GM23338 (cell line): ENCODE measurements at places on chromosomes 7 and 10. TPM values are rescaled to one million over a fixed set of nuclear protein-coding genes. Genes with fewer than 3 reads are reported as not detected.
A peak's percentile ranks its signal among the peaks of the same experiment; 100 is the strongest.

GRCh38 chr10:77377678-77378352 lies 259.8 kb downstream of the KCNMA1 start:
- DNase-seq = peak; percentile 34

- DNase-seq = no peak
These were observed 50.9 kb downstream of the ICA1 start for GRCh38 chr7:8210845-8211724.

The CCDC126 gene
- 5.7 and 14.9 TPM in 2 replicates for total RNA-seq

GRCh38 chr7:29113384-29114102 lies 32.8 kb downstream of the CPVL start:
- DNase-seq = peak; percentile 75

DNA sequence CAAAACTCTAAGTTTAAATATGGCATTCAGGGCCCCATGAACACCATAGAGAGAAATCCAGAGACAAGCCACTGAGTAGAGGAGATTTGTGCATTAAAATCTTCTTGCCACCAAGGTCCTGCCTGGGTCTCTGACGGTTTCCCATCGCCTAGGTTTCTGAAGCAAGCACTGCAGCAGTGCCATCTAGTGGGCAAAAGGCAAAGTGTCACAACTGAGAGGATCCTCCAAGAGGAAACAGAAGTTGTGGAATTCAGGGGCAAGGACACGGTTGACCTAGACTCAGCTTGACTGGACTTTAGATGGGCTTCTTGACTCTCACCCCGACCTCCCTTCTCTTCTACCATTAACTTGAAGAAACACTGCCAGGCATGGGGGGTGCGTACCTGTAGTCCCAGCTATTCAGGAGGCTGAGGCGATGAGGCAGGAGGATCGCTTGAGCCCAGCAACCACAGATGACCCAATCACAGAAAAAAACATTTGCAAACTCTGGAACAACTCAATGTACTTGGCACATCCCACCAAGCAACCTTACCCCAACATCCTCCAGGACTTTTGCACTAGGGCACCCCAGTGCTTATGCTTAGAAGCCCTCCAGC lies 604.1 kb downstream of the GALNT17 start:
- peak; percentile 93 for DNase-seq
